ENCODE measurements at places on chromosomes 7 and 10.

- no peak for DNase-seq
Observed at GRCh38 chr7:1059200-1060091, 15.1 kb downstream of the GPR146 start.

DNA sequence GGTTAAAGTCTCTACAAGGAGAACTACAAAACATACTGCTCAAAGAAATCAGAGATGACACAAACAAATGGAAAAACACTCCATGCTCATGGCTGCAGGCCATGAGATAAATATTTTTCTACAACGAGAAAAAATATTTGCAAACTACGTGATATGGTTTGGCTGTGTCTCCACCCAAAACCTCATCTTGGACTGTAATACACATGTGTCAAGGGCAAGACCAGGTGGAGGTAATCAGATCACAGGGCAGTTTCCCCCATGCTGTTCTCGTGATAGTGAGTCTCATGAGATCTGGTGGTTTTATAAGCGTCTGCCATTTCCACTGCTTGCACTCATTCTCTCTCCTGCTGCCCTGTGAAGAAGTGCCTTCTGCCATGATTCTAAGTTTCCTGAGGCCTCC is 57.8 kb downstream of the COA1 start:
- no peak for DNase-seq

DNA sequence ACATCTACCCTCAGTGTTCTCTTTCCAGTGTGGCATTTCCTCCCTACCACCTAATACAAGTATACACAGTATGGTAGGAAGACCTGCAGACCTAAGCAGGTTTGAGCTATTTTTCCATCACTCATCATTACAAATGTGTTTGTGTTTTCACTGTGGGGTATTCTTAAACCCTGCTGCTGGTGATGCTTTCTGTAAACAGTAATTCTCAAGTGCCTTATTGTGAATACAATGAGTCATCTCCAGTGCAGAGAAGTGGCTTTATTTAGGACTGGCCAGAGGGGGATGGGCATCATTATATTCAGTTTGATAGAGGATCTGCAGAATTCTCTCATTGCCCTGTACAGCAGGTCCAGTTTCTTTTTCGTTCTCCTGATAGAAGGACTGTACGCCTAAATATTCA is 63.7 kb downstream of the GRM8 start:
- no peak for DNase-seq

DNA sequence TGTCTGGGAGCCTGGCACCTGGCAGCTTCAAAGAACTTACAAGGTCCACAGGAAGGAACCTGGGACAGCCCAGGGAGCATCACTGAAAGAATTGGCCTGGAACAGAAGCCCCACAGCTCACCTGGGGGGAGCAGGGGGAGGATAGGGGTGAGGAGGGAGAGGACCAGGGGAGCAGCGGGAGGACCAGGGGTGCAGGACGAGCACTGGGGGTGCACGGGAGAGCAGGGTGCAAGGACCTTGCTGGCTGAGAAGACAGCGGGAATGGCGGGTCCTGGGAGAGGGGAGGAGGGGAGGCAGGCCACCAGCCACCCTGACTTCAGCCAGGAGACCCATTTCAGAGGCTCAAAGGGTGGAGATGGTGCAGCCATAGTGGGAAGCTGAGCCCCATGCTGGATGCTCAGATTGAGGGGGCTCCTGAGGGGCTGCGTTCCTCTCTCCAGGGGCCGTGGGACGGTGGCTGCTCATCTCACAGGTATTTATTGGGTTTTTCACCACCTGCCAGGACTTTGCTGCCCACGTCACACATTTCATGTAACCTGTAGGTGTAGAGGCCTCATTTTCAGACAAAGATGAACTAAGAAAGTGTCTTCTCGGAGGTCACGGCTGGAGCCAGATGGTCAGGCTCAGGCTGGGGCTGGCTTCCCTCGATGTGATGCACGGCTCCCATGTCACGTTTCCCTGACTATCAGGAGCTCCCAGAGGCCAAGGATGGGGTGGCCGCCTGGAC is 110.1 kb downstream of the WDR37 start:
- DNase-seq, result no peak

GRCh38 chr7:44987457-44987856 is 8.6 kb upstream of the MYO1G start:
- no peak for DNase-seq

- no peak for DNase-seq
Observed at GRCh38 chr10:34168439-34168838, 646.7 kb downstream of the PARD3 start.

GRCh38 chr7:24703296-24703695 is 54.0 kb downstream of the GSDME start:
- no peak for DNase-seq

DNA sequence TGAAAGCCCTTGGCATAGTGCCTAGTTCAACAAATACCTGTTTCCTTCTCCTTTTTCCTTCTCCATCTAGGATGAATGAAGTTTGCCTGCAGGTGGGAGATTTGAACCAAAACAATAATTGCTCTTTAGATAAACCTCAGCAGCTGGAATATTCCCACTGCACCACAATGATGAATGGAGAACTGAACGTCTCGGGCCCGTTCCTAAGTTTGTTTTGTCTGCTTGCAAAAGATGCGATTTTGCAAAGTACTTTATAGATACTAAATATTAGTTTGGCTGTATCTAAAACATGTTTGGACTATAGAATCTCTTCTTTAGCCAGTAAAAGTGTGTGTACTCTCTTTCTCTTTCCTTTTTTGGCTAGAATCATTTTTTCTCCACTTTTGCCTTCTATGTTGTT is 75.8 kb upstream of the BMPER start:
- DNase-seq, result no peak

All from bone marrow (tissue), 2 donors.